Activated CD8-positive, alpha-beta T cell treated with anti-CD3 and anti-CD28 coated beads, Interleukin-2, amount 10 ng/mL, durations not matched to agents 7 days and 5 days (primary cell): ENCODE measurements at places on chromosomes 6 and 20. TPM values are rescaled to one million over a fixed set of nuclear protein-coding genes. Genes with fewer than 3 reads are reported as not detected.

- no peaks in the 10 kb centered on the region for H3K36me3 ChIP-seq
- H3K27me3 ChIP-seq: peaks cover 4% of the 10 kb centered on the region
- no peak overlapping the region for H3K4me3 ChIP-seq
- no peak for DNase-seq
These were observed 4.8 kb downstream of the BPIFA2 start for GRCh38 chr20:33172781-33173180.

DNA sequence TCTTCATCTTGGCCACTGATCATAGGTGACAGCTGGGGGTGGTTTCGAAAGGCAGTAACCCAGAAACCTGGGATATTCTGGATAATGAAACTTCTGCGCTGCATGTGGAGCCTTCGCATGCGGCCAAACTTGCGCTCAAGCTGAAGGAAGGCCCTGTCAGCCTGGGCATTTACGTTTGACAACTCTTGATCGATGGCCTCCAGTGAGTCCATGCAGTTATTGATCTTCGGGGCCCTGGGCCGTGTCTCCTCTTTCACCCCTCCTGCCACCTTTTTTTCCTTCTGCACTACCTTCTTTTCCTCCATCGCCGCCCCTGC is 729 bp downstream of the TSPYL4 start:
- H3K27ac ChIP-seq: no peak overlapping the region
- no peak for DNase-seq
- H3K27me3 ChIP-seq: no peaks in the 10 kb centered on the region
- no peak overlapping the region for H3K4me3 ChIP-seq
- peaks cover 17% of the 10 kb centered on the region for H3K36me3 ChIP-seq
- H3K4me1 ChIP-seq: peaks cover 31% of the 10 kb centered on the region

- H3K36me3 ChIP-seq: no peaks in the 10 kb centered on the region
- H3K4me3 ChIP-seq: no peak overlapping the region
- DNase-seq: no peak
- peaks cover 12% of the 10 kb centered on the region for H3K27me3 ChIP-seq
- no peak overlapping the region for H3K27ac ChIP-seq
- no peaks in the 10 kb centered on the region for H3K4me1 ChIP-seq
These were observed 220.0 kb upstream of the KCNQ5 start for GRCh38 chr6:72401865-72402264.

DNA sequence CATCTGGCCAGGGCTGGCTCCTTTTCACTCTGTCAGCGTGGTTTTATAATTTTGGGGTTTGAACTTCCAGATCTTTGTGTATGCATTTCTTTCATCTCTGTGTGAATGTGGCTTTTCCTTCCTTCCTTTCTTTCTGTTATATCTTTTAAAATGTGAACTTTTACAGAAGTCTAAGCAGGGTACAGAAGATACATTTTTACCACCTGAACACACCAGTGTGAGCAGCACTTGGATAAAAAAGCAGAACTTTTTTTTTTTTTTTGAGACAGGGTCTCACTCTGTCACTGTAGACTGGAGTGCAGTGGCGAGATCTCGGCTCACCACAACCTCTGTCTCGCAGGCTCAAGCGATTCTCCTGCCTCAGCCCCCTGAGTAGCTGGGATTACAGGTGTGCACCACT is 20.5 kb downstream of the CEBPB start:
- no peak for DNase-seq
- H3K4me1 ChIP-seq: peaks cover 34% of the 10 kb centered on the region
- H3K36me3 ChIP-seq: no peaks in the 10 kb centered on the region
- H3K27ac ChIP-seq: no peak overlapping the region

- no peak for DNase-seq
- H3K36me3 ChIP-seq: peaks cover 13% of the 10 kb centered on the region
- no peak overlapping the region for H3K4me3 ChIP-seq
- no peaks in the 10 kb centered on the region for H3K27me3 ChIP-seq
- H3K27ac ChIP-seq: no peak overlapping the region
- no peaks in the 10 kb centered on the region for H3K4me1 ChIP-seq
These were observed 31.7 kb downstream of the MAP3K4 start for GRCh38 chr6:161023316-161023715.

- no peaks in the 10 kb centered on the region for H3K4me1 ChIP-seq
- no peak for DNase-seq
- peaks cover 5% of the 10 kb centered on the region for H3K27me3 ChIP-seq
- no peaks in the 10 kb centered on the region for H3K36me3 ChIP-seq
- no peak overlapping the region for H3K4me3 ChIP-seq
These were observed 136.3 kb downstream of the MRPL14 start for GRCh38 chr6:43990627-43991619.

GRCh38 chr6:143064271-143064670 is 3.6 kb downstream of the AIG1 start:
- no peak overlapping the region for H3K4me3 ChIP-seq
- H3K4me1 ChIP-seq: peaks cover 21% of the 10 kb centered on the region
- no peak overlapping the region for H3K27ac ChIP-seq
- H3K27me3 ChIP-seq: no peaks in the 10 kb centered on the region
- no peaks in the 10 kb centered on the region for H3K36me3 ChIP-seq

PRKN gene
- 0.63 TPM for total RNA-seq

DNA sequence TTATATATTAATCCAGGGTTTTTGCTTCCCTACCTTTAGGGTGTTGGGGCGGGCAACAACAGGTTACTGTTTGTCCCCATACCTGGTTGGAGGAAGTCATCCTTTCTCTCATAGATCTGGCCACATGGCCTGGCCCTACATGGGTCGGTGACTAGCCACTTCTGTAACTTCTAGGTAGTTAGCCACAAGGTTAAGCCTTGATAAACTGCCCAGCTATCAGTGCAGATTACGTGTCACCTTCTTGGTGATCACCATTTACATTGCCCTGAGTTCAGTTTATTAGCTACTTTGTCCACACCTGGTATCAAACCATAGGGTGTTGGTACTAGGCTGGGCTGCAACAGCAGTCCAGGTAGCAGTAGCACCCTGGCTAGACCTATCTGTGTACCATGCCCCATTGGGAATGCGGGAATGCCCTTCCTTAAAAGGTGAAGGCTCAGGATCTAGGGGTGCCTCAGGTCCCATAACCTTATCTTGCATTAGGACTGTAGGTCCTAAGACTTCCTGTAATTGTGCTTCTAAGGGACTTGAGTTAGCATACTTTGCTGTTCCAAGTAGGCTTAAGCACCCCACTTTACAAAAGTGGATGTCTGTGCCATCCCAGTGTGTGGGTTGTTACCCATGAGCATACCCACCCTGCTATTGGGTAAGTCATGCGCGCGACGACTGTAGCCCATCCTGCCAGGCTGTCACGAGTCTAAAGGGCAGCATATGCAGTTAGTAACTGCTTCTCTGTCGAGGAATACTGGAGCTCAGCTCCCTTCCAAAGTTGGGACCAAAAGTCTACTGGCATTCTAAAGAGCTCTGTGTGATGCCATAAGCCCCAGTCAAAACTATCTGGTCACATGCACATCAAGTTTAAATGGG is 5.2 kb downstream of the ZKSCAN3 start:
- peaks cover 41% of the 10 kb centered on the region for H3K4me1 ChIP-seq
- H3K4me3 ChIP-seq: peak overlapping the region; percentile 90
- H3K27me3 ChIP-seq: no peaks in the 10 kb centered on the region

GRCh38 chr6:170371588-170371987 is 65.0 kb downstream of the FAM120B start:
- H3K27me3 ChIP-seq: no peaks in the 10 kb centered on the region
- no peak overlapping the region for H3K4me3 ChIP-seq
- H3K36me3 ChIP-seq: peaks cover 16% of the 10 kb centered on the region
- H3K27ac ChIP-seq: no peak overlapping the region
- DNase-seq: no peak

CCN5 gene
- not detected for total RNA-seq

- no peak overlapping the region for H3K4me3 ChIP-seq
- H3K27me3 ChIP-seq: peaks cover 6% of the 10 kb centered on the region
- H3K27ac ChIP-seq: no peak overlapping the region
- H3K36me3 ChIP-seq: no peaks in the 10 kb centered on the region
These were observed 40.4 kb downstream of the CD40 start for GRCh38 chr20:46158476-46158987.

GRCh38 chr6:114638341-114638740 is 295.5 kb upstream of the HS3ST5 start:
- H3K27ac ChIP-seq: no peak overlapping the region
- no peak overlapping the region for H3K4me3 ChIP-seq
- no peaks in the 10 kb centered on the region for H3K27me3 ChIP-seq
- no peaks in the 10 kb centered on the region for H3K4me1 ChIP-seq
- H3K36me3 ChIP-seq: no peaks in the 10 kb centered on the region
- DNase-seq: no peak

TCP11 gene
- not detected for total RNA-seq

DNA sequence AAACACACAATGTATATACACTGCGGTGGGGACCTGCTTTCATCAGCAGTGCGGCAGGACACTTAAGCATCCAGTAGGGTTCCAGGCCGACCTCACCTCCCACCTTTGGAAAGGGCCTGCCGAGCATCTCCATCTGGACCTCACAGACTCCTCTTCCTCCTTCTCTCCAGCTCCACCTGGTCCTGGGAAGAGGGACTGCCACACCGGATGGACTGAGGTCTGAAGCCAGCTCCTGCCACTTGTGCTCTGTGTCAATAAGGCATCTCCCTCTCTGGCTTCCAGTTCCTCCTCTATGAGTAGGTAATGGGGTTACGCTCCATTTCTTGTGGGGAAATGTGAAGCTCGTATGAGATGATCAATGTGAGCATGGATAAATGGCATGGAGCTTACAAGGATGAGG is 19.1 kb upstream of the NNAT start:
- H3K36me3 ChIP-seq: no peaks in the 10 kb centered on the region
- no peaks in the 10 kb centered on the region for H3K4me1 ChIP-seq
- no peaks in the 10 kb centered on the region for H3K27me3 ChIP-seq
- no peak overlapping the region for H3K27ac ChIP-seq

DNA sequence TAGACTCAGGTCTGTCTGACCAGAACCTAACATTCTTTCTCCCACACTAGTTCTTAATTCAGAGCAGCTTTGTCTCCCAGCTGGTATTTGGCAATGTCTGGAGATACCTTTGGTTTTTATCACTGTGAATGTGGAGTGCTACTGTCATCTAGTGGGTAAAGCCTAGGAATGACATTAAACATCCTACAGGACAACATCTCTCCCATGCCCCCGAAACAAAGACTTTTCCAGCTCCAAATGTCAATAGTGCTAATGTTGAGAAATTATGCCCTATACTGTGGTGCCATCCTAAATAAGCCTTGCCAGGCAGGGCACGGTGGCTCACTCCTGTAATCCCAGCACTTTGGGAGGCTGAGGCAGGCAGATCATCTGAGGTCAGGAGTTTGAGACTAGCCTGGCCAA is 4.2 kb upstream of the TTPAL start:
- no peak overlapping the region for H3K4me3 ChIP-seq
- peaks cover 2% of the 10 kb centered on the region for H3K27me3 ChIP-seq
- no peak overlapping the region for H3K27ac ChIP-seq
- H3K36me3 ChIP-seq: peaks cover 2% of the 10 kb centered on the region
- peaks cover 11% of the 10 kb centered on the region for H3K4me1 ChIP-seq

DNA sequence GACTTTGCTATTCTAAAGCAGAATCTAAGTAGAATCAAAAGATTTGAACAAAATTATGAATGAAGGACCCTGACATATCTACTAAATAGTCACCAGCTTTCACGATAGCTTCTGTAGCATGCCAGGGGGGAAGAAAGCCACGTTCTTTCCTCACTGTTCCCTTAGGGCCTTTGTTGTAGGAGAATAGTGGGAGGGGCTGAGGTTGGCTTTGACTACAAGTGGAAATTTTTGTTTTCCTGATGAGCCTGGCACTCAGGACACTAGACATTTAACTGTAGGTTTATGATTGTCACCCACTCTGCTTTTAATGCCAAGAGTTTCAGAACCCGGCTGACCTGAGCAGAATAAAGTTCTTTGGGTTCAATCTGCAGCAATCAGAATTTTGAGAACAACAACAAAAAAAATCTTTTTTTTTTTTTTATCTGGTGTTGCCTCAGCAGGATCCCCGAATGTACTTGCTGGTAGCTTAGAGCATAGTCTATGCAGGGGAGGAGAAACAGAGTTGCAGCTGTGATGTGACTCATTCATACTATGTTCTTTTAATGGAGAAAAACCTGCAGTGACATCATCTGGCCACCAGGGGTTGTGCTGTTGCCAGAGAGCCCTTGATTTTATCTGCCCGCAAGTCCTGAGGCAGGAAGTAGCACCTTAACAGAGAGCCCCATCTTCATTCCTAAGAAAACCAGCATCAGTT is 38.5 kb downstream of the TPD52L1 start:
- no peaks in the 10 kb centered on the region for H3K36me3 ChIP-seq
- no peak overlapping the region for H3K4me3 ChIP-seq
- H3K27ac ChIP-seq: no peak overlapping the region
- H3K4me1 ChIP-seq: peaks cover 6% of the 10 kb centered on the region

PBOV1 gene
- not detected for total RNA-seq

WFDC12 gene
- not detected for total RNA-seq

HLA-DQB2 gene
- 0.32 TPM for total RNA-seq

MEI4 gene
- not detected for total RNA-seq

- no peaks in the 10 kb centered on the region for H3K27me3 ChIP-seq
- no peak overlapping the region for H3K27ac ChIP-seq
- no peaks in the 10 kb centered on the region for H3K4me1 ChIP-seq
- peaks cover 11% of the 10 kb centered on the region for H3K36me3 ChIP-seq
- no peak overlapping the region for H3K4me3 ChIP-seq
- DNase-seq: no peak
These were observed 84.7 kb downstream of the TASP1 start for GRCh38 chr20:13554076-13554475.

DNA sequence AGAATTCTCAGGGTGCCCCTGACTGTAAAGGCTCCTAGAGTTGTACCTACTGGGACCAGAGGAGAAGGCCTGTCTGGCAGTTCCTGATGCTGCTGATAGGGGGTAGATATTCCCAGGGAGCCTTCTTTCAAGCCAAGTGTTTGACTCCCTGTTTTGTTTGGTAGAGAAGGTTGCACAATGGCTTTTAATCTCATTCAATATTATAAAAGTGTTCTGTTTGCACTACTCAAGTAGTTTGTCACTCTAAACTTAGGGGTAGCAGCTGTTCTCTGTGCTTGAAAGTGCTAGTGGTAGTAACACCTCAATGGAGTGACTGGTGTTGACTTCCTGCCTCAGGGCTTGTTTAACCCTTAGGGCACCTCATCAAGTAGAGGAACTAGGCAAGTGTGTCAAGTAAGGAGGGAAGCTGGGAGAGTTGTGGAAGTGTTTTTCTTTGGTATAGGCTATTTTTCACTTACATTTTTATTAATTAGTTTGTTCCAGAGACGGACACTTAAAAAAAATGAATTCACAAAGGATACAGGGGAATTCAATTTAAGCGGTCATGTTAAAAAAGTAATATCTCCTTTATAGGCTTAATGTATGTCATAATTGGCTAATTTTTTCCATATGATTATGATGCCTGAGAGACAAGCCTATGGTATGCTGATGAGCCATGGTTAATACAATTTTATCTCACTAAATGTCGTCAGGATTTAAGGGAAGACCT is 38.1 kb downstream of the BICRAL start:
- H3K4me1 ChIP-seq: peaks cover 7% of the 10 kb centered on the region
- no peaks in the 10 kb centered on the region for H3K27me3 ChIP-seq
- no peak overlapping the region for H3K27ac ChIP-seq
- peak; percentile 24 for DNase-seq
- peaks cover 5% of the 10 kb centered on the region for H3K36me3 ChIP-seq

- H3K4me3 ChIP-seq: no peak overlapping the region
- H3K27ac ChIP-seq: no peak overlapping the region
- H3K4me1 ChIP-seq: no peaks in the 10 kb centered on the region
- peaks cover 8% of the 10 kb centered on the region for H3K27me3 ChIP-seq
- DNase-seq: no peak
These were observed 112.6 kb downstream of the CDH26 start for GRCh38 chr20:60070791-60071190.
